COR-L47 (cell line): ENCODE measurements at places on chromosomes 2 and 18.

DNA sequence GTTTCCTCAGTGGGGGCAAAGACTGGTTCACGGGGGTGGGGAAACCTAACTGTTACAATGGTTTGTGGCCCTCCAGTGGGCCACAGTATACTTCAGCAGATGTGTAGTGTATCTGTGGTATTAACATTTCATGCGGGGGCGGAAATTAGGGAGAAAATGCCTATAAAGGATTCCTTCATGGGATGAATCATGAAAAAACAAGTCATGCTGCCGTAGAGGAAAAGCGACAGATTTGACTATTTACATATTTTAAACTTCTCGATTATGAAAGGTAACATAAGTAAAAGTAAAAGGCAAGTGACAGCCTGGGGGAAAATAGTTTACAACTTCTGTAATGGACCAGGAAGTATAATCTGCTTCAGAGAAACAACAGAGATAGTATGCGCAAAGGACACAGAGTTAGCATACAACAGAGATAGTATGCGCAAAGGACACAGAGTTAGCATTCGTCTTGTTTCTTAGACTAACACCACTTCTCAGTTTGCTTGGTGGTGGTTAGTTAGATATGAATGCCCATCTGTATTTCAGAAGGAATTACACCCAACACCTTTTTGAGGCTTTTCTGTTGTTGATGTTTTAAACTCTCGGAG, 41.1 kb downstream of the MRPS9 start:
- DNase-seq, result no peak

DNA sequence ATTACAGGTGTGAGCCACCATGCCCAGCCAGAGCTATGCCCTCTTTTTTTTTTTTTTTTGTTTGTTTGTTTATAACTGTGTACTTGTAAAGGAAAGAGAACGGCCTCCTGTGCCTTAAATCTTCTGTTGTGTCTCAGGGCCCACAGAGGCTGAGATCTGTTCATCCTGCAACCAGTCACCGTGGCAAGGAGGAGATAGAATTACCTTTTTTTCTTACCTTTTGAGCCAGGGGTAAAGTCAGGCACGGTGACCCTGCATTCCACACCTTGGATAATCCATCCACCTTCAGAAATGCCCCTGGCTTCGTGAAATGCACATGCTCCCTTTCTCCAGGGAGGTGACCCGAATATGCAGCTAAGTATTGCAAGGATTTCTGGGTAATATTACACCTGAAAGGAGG, 12.8 kb downstream of the NEDD4L start:
- no peak for DNase-seq

- no peak for DNase-seq
Measured at GRCh38 chr2:129723277-129724020, 256.0 kb upstream of the RAB6C start.

GRCh38 chr2:104734937-104735586, 118.9 kb upstream of the POU3F3 start:
- DNase-seq, result no peak

DNA sequence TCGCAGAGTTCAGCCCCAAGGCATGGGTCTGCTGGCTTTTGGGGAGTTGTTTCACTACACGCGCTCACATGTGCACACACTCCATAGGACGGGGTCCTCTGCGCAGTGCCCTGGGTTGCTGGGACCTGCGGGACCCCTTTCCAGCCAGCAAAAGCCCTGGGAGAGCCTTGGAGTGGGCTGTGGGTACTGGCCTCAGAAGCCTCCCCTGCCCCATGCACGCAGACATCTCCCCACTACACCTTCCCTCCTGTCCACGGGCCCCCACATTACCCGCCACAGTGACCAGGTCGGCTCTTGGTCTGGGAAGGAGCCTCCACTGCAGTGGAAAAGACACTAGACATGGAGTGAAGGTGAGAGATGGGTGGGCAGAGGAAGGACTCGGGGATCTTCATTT, 48.5 kb downstream of the FAM168B start:
- DNase-seq, result no peak

GRCh38 chr2:100894105-100894795, 74.3 kb downstream of the NPAS2 start:
- no peak for DNase-seq
